AML-193 (cell line): ENCODE measurements at places on chromosomes 6 and 20.

DNA sequence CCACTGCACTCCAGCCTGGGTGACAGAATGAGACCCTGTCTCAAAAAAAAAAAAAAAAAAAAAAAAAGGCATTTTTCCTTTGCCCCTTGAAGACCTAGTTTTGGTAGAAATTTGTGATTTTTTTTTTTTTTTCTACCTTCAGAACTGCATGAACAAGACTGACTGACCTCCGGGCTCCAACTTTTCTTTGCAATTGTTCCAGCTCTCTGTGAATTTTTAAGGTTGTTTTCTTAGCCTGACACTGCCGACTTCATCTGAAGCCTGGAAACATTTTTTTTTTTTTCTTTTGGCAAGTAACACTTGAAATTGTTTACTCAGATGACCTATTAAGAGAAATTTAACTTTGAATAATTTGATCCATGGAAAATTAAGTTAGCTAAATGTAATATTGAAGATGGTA, 73.0 kb downstream of the SLC24A3 start:
- DNase-seq: no peak

DNA sequence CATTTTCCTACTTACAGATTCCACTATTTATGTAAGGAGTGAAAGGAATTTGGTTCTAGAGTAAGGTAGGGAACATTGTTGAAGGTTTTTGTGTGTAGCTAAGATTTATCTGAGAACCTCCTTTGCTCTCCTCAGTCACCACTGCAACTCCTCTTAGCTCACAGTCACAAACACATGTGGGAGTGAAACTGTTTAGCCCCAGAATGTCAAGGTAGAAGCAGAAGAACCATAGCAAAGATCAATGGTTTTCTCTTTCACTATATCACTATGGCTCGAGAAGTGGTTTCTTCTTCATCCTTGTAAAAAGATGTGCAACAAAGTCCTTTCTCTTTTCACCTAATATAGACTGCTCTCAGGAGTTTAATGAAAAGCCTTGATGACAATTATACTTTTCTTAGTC, 6.5 kb upstream of the DEFB112 start:
- DNase-seq: no peak

DNA sequence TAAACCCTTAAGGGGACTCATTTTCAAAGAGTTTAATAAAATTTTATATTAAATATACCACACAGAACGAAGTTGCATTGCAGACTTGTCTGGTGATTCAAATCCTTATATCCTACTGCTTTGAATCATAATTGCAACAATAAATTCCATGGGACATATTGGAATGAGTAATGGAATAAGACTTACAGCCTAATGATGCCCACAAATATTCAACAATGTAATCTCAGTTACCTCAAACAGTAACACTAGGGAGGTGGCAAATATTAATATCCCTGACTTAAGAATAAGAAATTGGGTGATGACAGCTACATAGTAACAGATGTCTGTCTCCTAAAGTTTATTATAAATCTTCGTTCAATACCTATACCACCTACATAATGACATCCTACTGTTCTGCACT, 52.6 kb downstream of the BMP5 start:
- no peak for DNase-seq

- DNase-seq: no peak
These were observed 130.2 kb downstream of the HTR1B start for GRCh38 chr6:77332915-77333623.

- DNase-seq: no peak
These were observed 71.4 kb downstream of the LRRC1 start for GRCh38 chr6:53866226-53866625.

DNA sequence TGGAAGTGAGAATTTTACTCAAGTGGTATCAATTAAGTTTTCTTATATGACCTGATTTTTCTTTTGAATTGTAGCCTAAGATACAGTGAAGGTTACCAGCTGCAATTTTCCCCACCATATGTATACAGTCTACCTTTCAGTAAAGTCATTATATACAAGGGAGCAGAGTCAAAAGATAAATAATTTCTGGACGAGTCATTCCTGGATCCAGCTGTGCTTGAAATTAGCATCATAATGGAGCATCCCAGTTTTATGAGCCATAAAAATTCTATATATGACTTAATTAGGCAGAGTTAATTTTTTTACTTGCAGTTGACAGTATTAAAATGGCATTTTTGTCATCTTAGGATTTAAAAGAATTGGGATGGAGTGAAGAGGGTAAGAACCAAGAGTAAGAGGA, 1008.4 kb downstream of the PHF3 start:
- DNase-seq: no peak

GRCh38 chr6:5994234-5994998, 12.3 kb downstream of the NRN1 start:
- DNase-seq: no peak

DNA sequence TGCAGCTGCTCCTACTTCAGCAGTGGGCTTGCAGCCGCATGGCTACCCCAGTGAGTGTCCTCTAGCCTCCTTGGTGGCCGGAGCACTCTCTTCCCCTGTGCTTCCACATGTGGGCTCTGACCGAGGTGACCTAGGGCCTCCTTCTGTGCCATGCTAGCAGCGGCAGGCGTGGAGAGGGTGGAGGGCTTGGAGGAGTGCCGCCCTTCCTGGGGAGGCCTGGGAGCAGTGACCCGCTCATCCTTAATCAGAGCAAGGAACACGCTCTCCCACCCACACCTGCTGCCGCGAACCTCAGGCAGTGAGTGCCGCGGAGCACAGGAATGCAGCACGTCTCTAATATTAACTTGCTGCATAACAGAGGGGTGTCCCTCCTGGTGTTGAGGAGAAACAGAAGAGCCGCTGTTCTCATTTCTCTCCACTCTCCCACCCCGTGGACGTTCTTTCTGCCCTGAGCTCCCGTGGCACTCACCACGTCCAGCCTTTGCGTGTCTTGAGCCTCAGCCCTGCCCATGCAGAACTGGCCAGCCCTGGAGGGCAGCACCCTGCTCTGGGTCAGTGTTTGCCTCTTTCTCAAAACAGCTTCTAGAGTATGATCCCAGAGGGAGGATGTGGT, 31.9 kb downstream of the DUSP22 start:
- no peak for DNase-seq

GRCh38 chr6:32113386-32114352, 4.5 kb upstream of the TNXB start:
- DNase-seq: no peak

- peak; percentile 27 for DNase-seq
These were observed 56.3 kb upstream of the EYA4 start for GRCh38 chr6:133184798-133185372.

DNA sequence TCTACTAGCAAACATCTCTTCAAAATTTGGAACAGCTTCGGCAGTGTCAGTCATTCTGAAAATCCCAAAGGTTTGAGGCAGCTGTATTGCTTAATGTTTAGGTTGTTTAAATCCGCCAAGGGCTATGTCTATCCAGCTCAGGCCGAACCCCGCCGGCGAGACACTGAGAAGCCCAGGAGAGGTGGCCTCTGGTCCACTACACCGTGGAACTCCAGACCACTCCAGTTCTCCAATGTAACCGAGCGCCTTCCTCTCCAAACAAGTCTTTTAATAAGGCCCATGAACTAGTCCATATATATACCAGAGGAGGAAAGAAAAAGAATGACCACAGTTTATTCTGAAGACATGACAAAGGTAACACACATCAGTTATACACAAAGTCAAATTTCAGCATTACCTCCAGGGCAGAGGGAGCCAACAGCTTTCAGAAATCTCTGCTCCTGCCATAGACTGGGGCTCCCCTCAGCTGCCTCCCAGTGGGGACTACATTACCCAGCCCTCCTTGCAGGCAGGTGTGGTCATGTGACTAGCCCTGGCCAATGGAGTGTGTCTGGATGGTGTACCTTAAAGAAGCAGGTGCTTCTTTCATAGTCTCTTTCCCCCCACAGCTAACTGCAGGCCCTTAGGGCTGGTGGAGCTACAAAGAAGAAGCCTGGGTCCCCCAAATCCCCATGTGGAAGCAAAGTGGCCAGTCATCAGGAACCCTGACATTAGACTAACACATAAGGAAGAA, at the start of gene RAMACL:
Gene RAMACL (minus strand): TSS at position 255 of the 733 bp plus-strand sequence. CDS start 201 bp downstream, at position 54.
- DNase-seq: no peak

DNA sequence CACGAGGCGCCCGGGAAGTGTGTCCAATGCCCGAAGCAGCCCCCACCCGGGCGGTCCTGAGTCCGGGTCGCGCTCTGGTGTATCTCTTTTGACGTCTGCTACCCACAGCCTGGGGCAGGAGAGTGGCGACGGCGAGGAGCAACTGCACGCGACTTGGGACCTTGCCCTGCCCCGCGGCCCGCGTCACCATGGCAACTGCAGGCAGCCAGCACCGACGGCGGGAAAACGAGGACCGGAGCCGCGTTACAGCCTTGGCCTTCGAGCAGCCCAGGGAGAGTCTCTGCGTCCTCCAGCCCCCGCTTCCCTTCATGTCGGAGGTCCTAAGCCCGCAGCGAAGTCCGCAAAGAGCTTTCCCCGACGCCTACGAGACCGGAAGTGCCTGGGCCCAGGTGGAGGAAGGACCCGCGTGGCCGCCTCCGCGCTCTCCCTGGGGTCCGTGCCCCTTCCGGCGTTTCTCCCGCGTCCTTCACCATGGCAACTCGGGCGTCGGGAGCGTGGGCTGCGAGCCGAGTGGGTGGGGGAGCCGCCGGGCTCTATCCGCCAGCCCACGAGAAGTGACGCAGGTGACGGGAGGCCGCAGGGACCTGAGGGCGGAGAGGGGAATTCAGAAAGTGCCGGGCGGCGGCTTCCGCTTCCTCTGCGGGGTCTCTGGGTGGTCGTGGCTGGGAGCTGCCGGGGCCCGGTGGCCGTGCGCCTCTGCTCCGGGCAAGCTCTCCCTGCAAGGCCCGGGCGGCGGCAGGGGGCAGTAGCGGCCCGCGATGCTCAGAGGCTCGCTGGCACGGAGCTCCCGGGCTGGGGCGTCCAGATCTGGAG, 88.6 kb upstream of the TGM3 start:
- DNase-seq: peak; percentile 8

GRCh38 chr6:45686841-45687569, 309.3 kb upstream of the SUPT3H start:
- DNase-seq: no peak

DNA sequence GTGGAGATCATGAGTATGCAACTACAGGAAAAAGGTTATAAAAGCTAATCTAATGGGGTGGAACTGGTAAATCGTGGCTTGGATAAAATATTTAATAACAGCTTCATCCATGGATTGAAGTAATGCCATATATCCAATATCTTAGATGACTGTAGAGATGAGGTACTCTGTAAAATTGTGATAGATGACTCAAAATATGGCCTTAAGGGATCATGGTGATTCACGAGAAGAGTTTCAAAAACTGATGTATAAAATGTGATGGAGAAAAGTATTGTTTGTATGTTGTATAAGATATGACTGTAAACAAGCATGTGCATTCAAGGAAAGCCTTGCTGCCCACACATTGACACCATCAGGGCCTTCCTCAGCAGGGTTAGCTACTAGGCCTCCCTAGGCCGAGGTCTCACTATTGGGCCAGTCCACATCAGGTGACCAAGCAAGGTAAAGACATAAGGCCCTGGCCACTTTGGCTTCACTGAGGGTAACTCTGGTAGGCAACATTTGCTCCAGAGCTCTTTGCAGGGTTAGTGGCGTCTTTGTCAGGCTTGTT, 17.7 kb upstream of the CCN6 start:
- DNase-seq: no peak

DNA sequence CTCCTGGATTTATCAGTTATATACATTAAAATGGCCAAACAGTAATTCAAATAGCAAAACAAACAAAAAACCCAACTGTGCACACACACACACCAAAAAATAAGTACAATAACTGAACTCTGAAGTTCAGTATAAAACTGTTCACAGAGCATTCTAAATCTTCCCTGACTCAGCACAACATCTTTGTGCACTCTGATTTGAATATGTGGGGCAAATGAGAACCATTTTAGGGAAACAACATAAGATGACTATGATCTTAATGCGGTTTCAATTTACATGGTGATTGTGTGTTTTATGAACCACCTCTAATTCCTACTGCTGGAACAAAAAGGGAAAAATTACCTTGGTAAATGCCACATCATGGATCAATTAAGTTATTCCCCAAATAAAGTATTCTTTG, 41.7 kb downstream of the PLAGL1 start:
- DNase-seq: peak; percentile 34

GRCh38 chr6:163586888-163587287, 172.4 kb downstream of the QKI start:
- no peak for DNase-seq

GRCh38 chr20:63080411-63080810, 73.6 kb upstream of the BHLHE23 start:
- DNase-seq: no peak

DNA sequence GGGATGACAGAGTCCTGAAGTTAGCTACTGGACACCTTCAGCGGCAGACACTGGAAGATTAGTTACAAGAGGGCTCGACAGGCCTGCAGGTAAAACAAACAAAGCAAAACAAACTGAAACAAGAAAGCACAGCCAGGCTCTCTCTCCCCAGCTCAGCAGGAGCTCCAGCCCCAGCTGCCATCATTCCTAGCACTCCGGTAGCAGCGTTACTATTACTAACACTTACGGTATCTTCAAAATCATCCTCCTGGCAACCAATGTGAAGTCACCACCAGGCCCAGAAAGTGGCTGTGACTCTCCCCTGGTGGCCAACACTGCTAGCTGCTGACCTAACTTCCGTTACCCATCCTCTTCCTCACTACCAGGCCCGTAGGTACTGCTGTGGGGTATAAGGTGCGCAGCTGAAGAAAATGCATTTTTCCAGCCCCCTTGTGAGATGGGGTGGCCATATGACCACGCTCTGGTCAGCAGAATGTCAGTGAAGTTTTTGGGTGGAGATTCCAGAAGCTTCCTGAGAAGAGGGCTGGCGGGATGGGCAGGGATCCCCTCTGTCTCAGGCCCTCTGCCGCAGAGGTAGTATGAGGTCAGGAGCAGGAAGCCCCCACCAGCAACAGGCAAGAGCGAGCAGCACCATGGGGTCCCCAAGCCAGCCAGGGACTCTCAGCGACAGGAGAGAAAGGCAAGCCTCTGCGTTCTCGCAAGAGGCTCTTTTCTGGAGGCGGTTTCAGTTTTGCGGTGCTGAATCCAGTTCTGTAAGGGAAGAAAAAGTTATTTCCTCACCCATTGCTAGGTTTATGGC, 37.4 kb upstream of the TBXT start:
- DNase-seq: no peak

DNA sequence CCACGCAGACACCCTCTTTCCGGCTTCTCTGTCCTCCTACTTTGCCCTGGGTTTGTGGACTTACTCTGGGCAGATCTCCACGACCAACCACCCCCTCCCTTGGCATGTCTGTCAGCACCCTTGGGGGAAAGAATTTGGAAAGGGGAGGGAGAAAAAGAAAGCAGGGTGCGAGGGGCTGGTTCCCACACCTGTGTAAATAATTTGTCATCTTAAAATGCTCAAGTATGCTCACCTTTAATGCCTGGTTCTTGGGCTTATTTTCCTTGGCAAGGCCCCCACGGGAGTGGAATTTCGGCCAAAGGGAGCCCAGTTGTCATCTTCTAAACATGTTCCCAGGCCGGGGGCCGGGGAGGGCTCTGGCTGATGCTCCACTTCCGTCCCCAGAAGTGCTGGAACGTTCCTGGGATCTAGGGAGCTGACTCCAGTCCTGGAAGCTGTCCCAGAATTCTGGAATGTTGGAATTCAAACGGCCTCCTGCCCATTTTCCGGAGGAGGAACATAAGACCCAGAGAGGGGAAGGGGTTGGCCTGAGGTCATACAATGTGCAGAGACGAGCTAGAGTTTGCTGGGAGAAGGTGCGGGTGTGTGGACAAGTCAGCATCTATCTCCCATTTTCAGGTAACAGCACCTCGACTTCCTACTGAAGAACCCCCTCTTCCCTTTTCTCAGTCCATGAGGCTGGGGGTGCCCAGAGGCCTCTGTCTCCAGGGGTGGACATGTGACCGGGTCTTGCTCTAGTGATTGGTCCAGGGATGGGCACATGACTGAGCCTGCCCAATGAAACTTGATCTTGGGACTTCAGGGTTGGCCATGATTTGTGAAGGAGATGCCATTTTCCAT, 122.3 kb downstream of the CEBPB start:
- DNase-seq: no peak
